ENCODE measurements at places on chromosomes 2 and 18.

DNA sequence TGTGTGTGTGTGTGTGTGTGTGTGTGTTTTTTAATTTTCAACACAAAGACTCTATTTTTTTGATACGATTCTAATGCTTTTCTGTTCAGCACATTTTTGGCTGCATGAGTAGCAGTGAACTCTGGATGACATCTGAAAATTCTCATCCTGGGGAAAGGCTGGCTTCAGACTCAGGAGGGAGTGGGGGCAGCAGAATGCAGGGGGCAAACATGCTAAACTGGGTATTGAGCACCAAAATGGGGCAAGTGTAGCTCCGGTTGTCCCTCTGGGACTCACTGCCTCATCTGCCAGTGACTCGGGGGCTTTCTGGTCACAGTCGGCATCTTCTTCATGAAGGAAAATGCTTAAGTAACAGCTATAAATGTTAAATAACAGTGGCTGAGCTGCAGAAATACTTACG, 116.8 kb upstream of the PID1 start:
- DNase-seq, result no peak

DNA sequence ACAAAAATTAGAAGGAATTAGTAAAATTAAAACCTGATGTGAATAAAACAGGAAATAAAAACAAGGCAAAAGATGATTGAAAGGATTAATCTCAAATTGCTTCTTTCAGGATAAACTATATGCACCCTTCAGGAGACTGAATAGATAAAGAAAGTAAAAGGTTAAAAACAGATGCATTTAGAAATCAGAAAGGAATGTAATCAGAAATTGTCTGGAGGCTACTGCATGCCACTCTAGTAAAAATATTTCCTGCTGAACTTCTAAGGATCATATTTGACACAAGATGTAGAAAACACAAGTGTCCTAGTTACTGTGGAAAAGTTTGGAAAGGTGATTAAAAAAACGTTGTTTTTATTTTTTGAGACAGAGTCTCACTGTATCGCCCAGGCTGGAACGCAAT, 16.2 kb downstream of the CHCHD5 start:
- no peak for DNase-seq

GRCh38 chr2:71556692-71557250, 103.4 kb downstream of the DYSF start:
- no peak for DNase-seq

DNA sequence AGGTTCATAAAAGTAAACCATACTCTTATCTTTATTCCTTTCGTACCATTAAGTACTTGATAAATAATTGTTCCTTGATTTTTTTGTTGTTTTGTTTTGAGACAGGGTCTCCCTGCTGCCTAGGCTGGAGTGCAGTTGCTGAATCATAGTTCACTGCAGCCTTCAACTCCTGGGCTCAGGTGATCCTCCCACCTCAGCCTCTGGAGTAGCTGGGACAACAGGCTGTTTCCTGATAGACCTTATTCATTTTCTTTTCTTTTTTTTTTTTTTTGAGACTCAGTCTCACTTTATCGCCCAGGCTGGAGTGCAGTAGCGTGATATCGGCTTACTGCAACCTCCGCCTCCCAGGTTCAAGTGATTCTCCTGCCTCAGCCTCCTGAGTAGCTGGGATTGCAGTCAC, 5.5 kb downstream of the KCNG3 start:
- no peak for DNase-seq

- DNase-seq, result no peak
Observed at GRCh38 chr2:104448661-104449440, 405.1 kb upstream of the POU3F3 start.

- DNase-seq, result no peak
Observed at GRCh38 chr2:186835628-186836027, 13.3 kb downstream of the ZSWIM2 start.

All from stimulated activated naive CD4-positive, alpha-beta T cell treated with Interleukin-2 at 50 U/mL for 16 hours (primary cell).